ENCODE measurements at places on chromosomes 4 and X. TPM values are rescaled to one million over a fixed set of nuclear protein-coding genes. Genes with fewer than 3 reads are reported as not detected.

DNA sequence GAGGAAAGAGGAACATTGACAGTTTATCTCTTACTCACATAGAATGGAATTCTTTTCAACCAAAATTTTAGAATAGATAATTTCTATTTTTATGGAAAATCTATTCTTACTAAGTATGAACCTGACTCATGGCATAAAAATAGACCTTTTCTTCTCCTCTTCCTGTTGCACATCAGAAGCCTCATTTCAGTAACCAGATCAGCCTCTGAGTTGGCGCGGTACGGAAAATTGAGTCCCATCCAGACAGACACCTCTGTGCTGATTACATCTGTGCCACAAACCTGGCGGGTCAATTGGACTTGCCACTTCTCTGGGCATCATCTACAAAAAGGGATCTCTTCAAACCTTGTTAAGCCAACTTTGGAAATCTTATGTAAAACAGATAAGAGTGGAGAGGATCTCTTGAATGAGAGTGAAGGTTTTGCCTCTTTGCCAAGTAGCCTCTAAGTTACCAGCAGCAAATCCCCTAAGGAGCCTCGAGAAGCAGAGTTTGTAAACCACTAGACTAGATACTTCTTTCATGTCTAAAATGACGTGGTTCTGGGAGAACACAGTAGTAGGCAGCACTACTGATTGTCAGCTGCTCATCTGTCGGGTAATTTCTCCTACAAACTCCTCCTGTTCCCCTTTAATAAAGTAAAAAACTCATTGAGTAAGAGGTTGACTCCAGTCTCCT lies 37.4 kb downstream of the TENM3 start:
- H3K27ac ChIP-seq, result no peak overlapping the region
- no peaks in the 10 kb centered on the region for H3K36me3 ChIP-seq
- H3K4me1 ChIP-seq, result no peaks in the 10 kb centered on the region
- H3K27me3 ChIP-seq, result no peaks in the 10 kb centered on the region

GRCh38 chr4:118139241-118139640 lies 105.0 kb downstream of the NDST3 start:
- H3K4me1 ChIP-seq, result no peaks in the 10 kb centered on the region
- no peak overlapping the region for H3K4me3 ChIP-seq
- DNase-seq, result no peak
- H3K27me3 ChIP-seq, result no peaks in the 10 kb centered on the region
- H3K27ac ChIP-seq, result no peak overlapping the region

- no peaks in the 10 kb centered on the region for H3K27me3 ChIP-seq
- no peak overlapping the region for H3K27ac ChIP-seq
- DNase-seq, result no peak
Measured at GRCh38 chr4:120290553-120290952, 223.9 kb upstream of the MAD2L1 start.

DNA sequence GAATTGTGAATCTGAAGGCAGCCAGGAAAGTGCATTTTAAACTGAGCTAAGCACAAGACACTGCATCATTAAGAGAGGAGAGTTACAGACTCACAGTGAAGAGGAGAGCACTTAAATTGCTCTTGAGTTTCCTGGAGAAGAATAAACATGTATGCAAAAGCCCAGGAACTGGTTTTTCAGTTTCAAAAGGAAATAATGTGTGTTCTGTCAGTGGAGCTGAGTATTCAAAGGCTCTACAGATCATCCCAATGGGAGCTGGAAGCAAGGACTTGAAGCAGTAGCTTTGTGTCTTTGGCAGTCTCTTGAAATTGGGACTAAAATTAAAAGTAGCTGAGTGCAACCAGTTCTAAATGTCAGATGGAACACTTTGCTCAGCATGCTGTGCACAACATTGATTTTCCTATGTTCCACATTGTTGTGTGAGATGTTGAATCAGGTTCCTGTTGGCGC lies 147.5 kb upstream of the ANK2 start:
- DNase-seq, result no peak
- no peak overlapping the region for H3K4me3 ChIP-seq
- no peaks in the 10 kb centered on the region for H3K4me1 ChIP-seq
- H3K27ac ChIP-seq, result no peak overlapping the region

DNA sequence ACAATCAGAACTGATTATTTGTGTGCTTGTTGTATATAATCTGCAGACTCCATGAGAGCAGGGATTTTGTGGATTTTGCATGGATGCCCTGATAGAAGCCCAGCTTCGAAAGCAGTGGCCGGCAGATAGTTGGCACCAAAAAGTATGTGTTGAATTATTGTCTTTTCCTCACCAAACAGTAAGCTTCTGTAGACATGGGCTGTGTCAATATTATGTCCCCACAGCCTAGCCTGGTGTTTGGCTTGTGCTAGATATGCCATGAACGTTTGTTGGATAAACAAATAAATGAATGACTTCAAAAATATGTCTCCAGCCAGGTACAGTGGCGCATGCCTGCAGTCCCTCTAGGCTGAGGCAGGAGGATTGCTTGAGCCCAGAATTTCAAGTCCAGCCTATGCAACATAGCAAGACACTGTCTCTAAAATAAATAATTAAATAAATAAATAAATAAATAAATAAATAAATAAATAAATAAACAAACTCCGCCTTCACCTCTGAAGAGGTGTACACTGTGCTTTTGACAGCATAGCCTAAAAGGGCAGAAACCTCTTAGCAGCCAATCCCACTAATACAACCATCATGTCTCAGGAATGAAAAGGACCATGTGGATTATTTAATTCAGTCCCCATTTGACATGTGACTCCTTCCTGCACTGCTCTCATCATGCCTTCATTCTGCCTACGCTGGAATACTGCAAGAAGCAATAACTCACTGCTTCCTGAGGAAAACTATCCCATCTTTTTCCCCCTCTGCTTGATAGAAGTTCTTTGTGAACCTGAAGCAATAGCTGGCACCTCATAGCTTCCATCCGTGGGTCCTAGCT lies 335.2 kb downstream of the FBXW7 start:
- DNase-seq, result no peak
- no peak overlapping the region for H3K4me3 ChIP-seq
- H3K36me3 ChIP-seq, result no peaks in the 10 kb centered on the region
- H3K4me1 ChIP-seq, result no peaks in the 10 kb centered on the region
- peaks cover 13% of the 10 kb centered on the region for H3K27me3 ChIP-seq

DNA sequence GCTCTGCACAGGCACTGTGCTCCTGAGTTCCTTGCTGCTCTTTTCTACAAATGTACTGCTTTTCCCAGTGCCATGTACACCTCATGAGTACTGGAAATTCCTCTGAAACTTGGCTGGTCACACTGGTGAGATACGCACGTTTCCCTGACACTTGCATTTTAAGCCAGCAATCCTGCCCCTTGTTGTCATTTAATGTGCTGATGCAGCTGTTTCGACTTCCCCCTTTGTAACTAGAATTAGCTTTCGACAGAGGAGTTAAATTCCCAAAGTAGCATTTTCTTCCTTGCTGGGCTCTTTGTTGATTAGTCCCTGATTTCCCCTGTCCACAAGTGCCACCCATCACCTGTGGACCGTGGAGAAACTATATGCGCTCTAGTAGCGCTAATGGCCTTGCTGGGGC lies 77.5 kb downstream of the IQCM start:
- H3K36me3 ChIP-seq, result no peaks in the 10 kb centered on the region
- no peaks in the 10 kb centered on the region for H3K4me1 ChIP-seq
- no peak for DNase-seq
- no peak overlapping the region for H3K27ac ChIP-seq
- H3K27me3 ChIP-seq, result no peaks in the 10 kb centered on the region
- no peak overlapping the region for H3K4me3 ChIP-seq

- DNase-seq, result no peak
- no peak overlapping the region for H3K27ac ChIP-seq
- H3K36me3 ChIP-seq, result no peaks in the 10 kb centered on the region
- H3K4me1 ChIP-seq, result peaks cover 3% of the 10 kb centered on the region
Measured at GRCh38 chrX:49220100-49220499, 13.0 kb downstream of the CACNA1F start.

GRCh38 chrX:129318375-129318774 lies 204.9 kb downstream of the SMARCA1 start:
- H3K36me3 ChIP-seq, result no peaks in the 10 kb centered on the region
- H3K27ac ChIP-seq, result no peak overlapping the region
- H3K27me3 ChIP-seq, result no peaks in the 10 kb centered on the region
- no peak for DNase-seq

- DNase-seq, result no peak
- peaks cover 9% of the 10 kb centered on the region for H3K4me1 ChIP-seq
Measured at GRCh38 chr4:108382751-108383150, 214.0 kb upstream of the LEF1 start.

DNA sequence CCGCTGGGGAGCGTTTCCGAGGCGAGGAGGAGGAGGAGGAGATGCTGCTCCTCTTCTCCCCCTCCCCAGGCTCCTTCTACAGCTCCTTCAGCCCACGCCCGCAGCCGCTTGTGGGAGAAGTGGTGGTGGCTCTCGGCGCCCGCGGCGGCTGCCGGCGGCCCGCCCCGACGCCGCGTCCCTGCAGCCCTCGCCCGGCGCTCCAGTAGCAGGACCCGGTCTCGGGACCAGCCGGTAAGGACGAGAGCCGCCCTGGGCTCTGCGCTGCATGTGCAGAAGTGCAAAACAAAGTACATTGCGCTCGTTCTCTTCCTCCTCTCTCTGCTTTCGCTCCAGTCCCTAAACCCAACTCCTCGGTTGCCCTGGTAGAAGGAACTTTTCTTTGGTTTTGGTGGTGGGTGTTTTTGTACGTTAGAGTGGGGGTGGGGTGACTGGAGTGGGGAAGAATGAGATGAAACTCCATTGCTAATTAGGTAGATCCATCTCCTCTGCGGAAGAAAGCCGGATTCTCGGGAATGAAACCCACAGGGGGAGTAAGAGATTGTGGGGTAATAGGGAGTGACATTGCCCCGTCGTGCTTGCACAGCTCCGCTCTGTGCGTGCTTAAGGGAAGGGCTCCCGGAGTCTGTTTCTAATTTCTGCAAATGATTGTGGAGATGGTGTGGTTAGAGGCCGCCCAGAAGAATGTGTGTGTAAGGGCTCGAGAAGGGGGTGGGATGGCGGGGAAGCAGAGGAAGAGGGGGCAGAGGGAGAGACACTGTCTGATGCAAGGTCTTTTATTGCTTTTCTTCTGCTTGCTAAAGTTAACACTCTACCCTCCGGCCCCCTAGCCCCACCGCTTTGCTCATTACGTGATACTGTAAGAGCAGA lies 677 bp downstream of the PTPN13 start:
- H3K36me3 ChIP-seq, result no peaks in the 10 kb centered on the region
- DNase-seq, result no peak
- H3K27me3 ChIP-seq, result peaks cover 33% of the 10 kb centered on the region
- H3K4me3 ChIP-seq, result peak overlapping the region; percentile 78
- peaks cover 15% of the 10 kb centered on the region for H3K4me1 ChIP-seq

DNA sequence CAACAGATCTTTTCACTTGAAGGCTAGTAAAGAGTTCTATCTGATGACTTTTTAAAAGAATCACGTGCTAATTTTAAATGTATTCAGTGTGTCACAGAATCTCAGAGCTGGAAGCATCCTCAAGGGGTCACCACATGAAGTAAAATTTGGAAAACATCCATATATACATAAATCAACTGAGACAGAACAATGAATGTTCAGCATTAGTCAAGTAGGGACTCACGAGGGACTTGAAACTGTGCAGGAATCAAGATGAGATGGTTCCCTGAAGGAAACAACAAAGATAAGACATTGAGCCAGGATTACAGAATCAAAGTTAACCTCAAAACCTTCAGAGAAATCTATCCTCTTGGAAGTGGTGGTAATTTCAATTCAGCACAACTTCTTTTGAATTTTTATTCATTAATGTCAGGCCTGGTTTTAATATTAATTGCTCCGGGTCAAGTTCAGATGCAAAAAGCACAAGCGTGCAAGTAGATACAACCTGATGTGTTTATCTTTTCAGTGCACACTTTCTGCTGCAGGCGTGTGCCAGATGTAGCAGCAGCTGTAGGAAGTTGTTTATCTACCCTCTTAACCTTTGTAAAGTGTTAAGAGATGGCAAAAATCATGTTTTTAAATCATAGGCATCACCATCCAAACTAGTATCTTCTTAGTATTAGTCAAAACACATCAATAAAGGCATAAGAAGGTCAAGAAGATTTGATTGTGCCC lies 87.7 kb upstream of the SRD5A3 start:
- no peak overlapping the region for H3K4me3 ChIP-seq
- no peaks in the 10 kb centered on the region for H3K4me1 ChIP-seq
- H3K36me3 ChIP-seq, result no peaks in the 10 kb centered on the region

GRCh38 chrX:40176351-40177116 lies 78.8 kb upstream of the BCOR start:
- H3K27ac ChIP-seq, result peak overlapping the region; percentile 98
- H3K4me3 ChIP-seq, result peak overlapping the region; percentile 88
- H3K36me3 ChIP-seq, result peaks cover 4% of the 10 kb centered on the region

- no peaks in the 10 kb centered on the region for H3K4me1 ChIP-seq
- DNase-seq, result no peak
- H3K27me3 ChIP-seq, result no peaks in the 10 kb centered on the region
- H3K4me3 ChIP-seq, result no peak overlapping the region
- no peaks in the 10 kb centered on the region for H3K36me3 ChIP-seq
Measured at GRCh38 chrX:84219551-84219950, 31.6 kb upstream of the RPS6KA6 start.

GRCh38 chr4:76737180-76737579 lies 160.8 kb downstream of the SOWAHB start:
- DNase-seq, result no peak
- H3K27me3 ChIP-seq, result no peaks in the 10 kb centered on the region
- no peak overlapping the region for H3K27ac ChIP-seq
- no peaks in the 10 kb centered on the region for H3K4me1 ChIP-seq
- no peaks in the 10 kb centered on the region for H3K36me3 ChIP-seq

- H3K4me3 ChIP-seq, result no peak overlapping the region
- DNase-seq, result no peak
- H3K27me3 ChIP-seq, result peaks cover 4% of the 10 kb centered on the region
- H3K27ac ChIP-seq, result no peak overlapping the region
Measured at GRCh38 chrX:43836435-43837184, 45.6 kb downstream of the MAOB start.

GRCh38 chr4:40232610-40233009 lies 35.8 kb downstream of the RHOH start:
- no peaks in the 10 kb centered on the region for H3K27me3 ChIP-seq
- peak overlapping the region; percentile 72 for H3K27ac ChIP-seq
- DNase-seq, result no peak
- H3K36me3 ChIP-seq, result peaks cover 72% of the 10 kb centered on the region

CD38 gene
- total RNA-seq, result 5.8 TPM

SPARCL1 gene
- total RNA-seq, result not detected

ELMOD2 gene
- total RNA-seq, result 20.4 TPM

SSX4 gene
- total RNA-seq, result not detected

RPS6KA3 gene
- total RNA-seq, result 36.1 TPM

AVPR2 gene
- total RNA-seq, result not detected

AADAT gene
- total RNA-seq, result not detected

RXFP1 gene
- not detected for total RNA-seq

TET2 gene
- total RNA-seq, result 51.2 TPM

Measured in activated B cell treated with CpG ODN at 0.5 μM for 24 hours (primary cell).